Smooth muscle cell of the coronary artery (primary cell): ENCODE measurements at places on chromosomes 5 and 9. TPM values are rescaled to one million over a fixed set of nuclear protein-coding genes. Genes with fewer than 3 reads are reported as not detected.

Gene PCDH12
- under 0.01 and 1.2 TPM in 2 replicates for total RNA-seq

Gene ARL10
- 7.3 and 11.9 TPM in 2 replicates for total RNA-seq

Gene TMEFF1
- 2.2 and 5.0 TPM in 2 replicates for total RNA-seq

Gene CBY3
- total RNA-seq, result not detected in 2 replicates

Gene GABRA1
- total RNA-seq, result not detected in 2 replicates
